Activated T-cell treated with anti-CD3 and anti-CD28 coated beads, Interleukin-2, amount 50 U/mL, for 1 hour (primary cell): ENCODE measurements at places on chromosomes 2 and 18.

DNA sequence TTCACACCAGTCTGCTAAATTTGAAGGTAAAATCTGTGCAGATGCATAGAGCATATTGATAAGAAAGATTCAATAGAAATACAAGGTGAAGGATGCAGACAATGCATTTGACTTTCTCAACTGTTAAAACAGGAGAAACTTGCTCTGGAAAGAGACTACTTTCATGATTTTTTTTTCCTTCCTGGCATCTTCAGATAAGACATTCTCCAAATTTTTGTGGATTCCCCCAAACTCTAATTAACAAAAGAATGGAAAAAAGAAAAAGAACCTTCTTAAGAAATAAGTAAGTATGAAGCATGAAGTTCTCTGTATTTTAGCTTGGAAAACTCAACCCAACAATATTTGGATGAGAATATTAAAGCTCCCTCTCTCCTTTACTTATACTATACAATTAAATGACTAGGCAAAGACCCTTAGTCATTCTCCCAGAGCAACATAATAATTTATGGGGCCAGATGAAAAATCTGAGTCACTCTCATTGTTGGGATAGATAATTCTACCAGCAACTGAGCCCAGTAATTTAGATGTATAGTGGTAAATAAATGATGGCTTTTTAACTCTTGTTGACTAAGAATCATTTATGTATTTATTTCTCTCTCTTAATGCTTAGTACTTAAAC is 298.7 kb upstream of the COL3A1 start:
- DNase-seq: no peak

DNA sequence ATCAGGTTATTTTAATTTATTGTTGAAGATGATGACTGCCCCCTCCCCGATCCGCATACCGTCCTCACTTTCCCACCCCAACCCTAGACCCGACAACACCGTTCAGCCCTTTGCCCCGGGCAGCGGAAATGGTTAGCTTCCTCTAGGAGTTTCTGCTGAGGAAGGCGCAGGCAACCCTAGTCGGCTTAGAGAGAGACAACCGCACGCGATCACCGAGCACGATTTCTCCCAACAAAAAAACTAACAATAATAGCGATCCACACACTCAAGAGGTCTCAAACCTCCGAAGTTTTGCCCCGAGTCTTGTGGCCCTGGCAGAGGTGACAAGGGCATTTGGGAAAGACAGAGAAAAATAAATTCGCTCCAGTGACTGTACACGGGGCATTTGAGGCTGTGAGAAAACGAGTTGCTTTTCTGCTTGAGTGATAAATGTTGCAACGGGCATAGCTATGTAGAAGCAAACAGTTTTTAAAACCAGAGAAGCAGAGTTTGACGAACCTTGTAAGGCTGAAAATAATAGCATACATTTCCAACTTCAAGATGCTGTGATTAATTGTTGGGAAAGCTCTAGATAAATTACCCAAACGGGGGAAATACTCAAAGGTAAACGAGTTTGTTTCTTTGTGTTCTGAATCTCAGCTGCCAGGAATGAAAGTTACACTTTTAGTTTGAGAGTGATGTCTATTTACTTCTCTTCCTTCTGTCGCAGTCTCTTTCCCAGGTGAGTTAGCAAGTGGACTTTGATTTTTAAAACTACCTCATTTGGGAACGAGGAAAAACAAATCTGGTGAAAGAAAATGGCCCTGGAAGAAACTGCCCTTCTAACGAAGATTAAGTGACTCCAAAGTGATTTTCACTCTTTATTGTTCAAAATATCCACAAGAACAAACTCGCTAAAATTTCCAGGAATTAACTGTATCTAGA is 11.0 kb upstream of the SIX3 start:
- DNase-seq: no peak

DNA sequence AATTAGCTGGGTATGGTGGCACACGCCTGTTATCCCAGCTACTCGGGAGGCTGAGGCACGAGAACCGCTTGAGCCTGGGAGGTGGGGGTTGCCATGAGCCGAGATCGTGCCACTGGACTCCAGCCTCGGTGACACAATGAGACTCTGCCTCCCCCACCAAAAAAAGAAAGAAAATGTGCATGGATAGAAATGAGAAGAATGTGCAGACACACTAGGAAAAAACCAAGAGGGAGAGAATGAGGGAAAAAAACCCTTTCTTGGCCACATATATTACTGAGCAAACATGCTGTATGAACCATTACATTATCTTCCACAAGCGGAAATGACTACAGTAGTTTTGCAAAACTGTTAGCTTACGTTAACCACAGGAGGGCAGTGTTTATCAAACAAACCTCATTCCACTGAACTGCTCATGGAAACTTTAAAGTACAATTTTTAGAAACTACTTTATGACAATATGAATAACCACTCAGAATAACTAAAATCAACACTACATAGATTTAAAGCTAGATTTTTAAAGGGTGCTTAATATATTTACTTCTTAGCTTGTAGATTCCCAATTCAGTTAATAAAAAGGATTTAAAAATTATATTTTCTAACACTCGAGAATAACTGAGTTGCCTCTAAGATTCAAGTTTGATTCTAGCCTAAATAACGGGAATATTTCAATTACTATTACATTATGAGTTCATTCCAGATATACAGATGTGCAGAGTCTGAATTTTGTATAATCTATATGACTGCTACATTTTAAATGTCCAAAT is 26.4 kb downstream of the ASXL2 start:
- no peak for DNase-seq

DNA sequence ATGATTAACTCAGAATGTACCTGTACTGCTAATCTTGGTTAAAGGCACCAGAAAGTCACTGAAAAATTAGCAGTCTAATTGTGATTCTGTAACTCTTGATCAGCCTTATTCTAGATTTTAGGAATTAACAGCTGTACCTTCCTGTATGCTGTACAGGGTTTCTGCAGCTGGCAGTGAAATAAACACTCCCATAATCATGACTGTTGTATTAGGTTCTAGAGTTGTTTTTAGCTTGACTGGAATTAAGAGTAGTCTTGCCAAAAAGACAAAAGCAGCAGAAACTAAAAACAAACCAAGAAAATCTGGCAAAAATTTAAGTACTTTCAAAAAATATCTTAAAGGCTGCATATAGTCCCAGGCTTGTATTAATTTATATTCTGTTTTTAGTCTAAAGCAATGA is 103.5 kb downstream of the SOS1 start:
- DNase-seq: no peak
